NCI-H460 (cell line): ENCODE measurements at places on chromosomes 1 and 21. TPM values are rescaled to one million over a fixed set of nuclear protein-coding genes. Genes with fewer than 3 reads are reported as not detected.
A peak's percentile ranks its signal among the peaks of the same experiment; 100 is the strongest.

The SFT2D2 gene
- 38.7 and 39.3 TPM in 2 replicates for total RNA-seq

DNA sequence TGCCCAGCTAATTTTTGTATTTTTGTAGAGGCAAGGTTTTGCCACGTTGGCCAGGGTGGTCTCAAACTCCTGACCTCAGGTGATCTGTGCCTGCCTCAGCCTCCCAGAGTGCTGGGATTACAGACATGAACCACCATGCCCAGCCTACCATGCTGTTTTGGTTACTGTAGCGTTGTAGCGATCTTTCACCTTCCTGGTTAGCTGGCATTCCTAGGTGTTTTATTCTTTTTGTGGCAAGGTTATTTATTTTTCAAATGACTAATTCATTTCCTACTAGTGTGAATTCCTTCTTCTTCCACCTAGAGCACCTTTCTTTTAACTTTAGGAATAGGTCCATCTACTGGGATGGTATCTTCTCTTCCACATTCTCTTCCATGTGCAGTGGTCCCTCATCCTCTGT lies 29.3 kb downstream of the TMEM200B start:
- DNase-seq, result no peak

The ZBTB48 gene
- 8.2 and 13.2 TPM in 2 replicates for total RNA-seq

DNA sequence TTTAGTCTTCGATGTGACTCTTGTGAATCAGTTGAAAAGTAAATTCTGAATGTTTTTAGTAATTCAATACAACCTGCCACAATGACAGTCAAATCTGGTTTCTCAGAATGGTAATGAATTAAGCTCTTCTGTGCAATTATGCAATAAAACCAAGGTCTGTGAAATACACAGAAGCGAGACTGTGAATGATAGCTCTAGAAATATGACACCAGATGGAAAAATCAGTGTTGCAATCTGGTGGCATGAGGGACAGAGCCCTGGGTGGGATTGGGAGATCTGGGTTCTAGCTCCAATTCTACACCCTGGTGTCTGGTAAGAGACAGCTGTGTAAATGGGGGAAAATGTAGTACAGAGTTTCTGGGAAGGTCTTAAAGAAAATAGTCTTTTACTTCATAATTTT lies 586.4 kb upstream of the ZRANB2 start:
- peak; percentile 26 for DNase-seq

DNA sequence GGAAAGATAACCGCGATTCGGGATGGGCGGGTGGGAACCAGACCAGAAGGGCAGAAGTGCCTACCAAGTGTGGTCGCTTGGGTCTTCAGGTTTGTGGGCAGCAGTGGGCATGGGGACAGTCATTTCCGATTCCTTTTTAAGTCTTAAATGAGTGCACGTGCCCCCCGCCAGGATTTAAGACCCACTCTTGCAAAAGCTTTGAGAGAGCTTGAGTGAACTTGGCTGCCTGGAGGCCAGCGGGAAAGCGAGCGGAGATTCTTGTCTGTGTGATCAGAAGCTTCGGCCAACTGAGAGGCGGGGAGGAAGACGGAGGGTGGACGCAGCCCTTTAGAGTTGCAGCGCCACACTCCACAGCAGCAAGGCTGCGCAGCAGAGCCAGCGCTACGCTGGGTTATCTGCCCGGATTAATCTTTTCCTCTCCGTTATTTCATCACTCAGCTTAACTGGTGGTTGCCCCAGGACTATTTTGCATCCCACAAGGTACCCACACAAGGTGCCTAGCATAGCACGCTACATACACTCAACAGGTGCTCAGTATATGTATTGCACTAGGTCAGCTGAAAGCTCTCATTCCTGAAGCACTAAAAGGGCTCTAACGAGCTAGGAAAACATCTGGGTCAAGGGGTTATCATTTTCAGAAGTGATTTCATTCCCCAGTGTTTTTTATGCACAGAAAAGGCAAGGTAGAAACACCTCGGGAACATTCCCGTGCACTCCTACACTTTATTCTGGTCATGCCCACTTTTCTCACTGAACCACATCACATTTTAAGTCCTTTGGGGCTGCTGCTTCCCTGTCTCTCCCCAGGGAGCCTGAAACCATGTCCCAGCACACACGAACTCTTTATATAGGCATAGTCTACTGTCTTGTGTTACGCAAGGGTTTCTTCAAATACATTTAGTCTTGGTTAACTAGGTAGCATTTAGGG lies 1.5 kb upstream of the BATF3 start:
- DNase-seq, result peak; percentile 38

The TEX38 gene
- not detected in 2 replicates for total RNA-seq

The SLC1A7 gene
- total RNA-seq, result not detected in 2 replicates

The AGPAT3 gene
- total RNA-seq, result 27.5 and 29.3 TPM in 2 replicates

DNA sequence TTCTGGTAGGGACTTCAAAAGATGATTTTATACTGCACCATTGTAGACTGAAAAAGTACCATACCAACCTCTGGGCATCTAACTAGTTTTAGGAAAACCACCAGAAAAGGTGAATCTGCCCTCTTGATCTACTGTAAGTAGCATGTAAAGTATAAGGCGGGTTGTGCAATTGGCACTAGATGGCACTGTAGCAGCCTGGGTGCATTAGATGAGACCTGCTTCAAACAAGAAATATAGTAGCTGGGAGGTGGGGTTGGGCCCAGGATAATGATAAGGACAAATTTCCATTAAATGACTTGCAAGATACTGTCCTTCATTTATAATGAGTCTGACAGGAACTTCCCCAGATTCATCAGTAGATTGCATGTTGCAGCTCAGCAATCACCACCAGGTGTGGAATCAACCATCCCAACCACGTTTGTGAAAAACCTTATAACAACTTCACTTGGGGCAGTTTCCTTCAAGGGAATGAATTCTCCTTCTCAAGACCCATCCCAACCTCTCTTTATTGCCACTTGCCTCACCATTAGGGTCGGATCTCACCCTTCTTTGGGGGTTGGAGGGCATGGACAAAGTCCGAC lies 37.3 kb upstream of the IL10 start:
- DNase-seq, result peak; percentile 24

The TNFRSF18 gene
- not detected in 2 replicates for total RNA-seq

The LENEP gene
- total RNA-seq, result 0.84 TPM in 1 of 2 replicates, not detected in the other

DNA sequence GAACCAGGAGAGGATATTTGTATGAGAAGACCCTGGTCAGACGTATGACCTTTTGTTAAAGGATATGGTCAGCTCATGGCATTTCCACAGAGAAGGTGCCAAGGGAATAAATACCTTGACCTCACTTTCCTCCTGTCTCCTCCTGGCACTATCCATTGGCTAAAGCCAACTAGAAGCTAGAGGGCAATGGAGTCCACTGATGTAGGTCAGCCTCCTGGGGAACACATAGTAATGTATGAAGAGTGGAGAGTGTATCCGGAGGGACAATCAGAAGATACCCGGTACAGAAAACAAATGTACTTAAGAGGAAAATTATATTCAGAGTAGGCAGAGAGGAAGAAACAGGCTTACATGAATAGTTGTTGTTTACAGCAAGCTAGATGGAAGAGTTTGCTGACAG lies 698 bp upstream of the NTMT2 start:
- DNase-seq, result no peak
